ENCODE measurements at places on chromosomes 16 and 17.

GRCh38 chr16:13999071-13999894 lies 71.8 kb upstream of the MRTFB start:
- no peak for DNase-seq

GRCh38 chr16:47660540-47660939 lies 199.4 kb downstream of the PHKB start:
- DNase-seq, result no peak

GRCh38 chr17:75881678-75882454 lies 3.5 kb upstream of the TRIM47 start:
- no peak for DNase-seq

DNA sequence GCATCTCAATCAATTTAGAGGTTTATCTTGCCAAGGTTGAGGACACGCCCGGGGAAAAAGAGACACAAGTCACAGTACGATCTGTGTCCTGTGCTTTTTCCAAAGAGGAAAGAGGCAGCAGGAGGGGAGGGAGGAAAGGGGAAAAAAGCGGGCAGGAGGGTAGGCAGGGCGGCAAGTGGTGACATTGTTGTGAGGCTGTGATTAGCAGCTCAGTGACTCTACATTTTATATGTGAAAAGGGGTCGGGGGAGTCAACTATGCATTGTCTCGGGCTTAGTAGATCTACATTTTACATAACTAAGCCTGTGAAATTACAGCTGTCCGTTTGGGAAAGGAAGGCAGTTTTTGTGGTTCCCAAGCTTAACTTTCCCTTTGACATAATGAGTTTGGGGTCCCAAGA lies 22.2 kb upstream of the RIPOR1 start:
- DNase-seq, result no peak

DNA sequence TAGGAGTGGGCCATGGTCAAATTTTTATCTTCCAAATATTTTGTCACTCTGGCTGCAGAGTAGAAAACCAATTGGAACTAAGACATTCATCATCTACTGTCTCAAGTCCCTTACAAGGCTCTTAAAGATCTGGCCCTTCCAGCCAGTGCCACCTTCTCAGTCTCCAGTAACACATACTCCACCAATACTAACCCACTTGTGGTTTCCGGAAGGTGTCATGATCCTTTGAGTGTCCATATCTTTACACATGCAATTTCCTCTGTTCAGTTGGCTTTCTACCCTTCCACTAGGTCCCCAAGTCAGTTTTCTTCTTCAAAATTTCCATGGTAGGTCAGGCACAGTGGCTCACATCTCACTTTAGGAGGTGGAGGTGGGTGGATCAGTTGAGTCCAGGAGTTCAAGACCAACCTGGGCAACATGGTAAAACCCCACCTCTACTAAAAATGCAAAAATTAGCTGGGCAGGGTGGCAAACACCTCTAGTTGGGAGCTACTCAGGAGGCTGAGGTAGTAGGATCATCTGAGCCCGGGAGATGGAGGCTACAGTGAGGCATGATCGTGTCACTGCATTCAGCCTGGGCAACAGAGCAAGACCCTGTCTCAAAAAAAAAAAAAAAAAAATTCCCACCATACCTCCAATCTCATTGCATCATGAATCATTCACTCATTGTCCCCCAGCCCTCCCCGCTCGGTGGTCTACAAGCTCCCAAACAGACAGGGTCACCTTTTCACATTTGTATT lies 6.0 kb upstream of the GRB2 start:
- no peak for DNase-seq

DNA sequence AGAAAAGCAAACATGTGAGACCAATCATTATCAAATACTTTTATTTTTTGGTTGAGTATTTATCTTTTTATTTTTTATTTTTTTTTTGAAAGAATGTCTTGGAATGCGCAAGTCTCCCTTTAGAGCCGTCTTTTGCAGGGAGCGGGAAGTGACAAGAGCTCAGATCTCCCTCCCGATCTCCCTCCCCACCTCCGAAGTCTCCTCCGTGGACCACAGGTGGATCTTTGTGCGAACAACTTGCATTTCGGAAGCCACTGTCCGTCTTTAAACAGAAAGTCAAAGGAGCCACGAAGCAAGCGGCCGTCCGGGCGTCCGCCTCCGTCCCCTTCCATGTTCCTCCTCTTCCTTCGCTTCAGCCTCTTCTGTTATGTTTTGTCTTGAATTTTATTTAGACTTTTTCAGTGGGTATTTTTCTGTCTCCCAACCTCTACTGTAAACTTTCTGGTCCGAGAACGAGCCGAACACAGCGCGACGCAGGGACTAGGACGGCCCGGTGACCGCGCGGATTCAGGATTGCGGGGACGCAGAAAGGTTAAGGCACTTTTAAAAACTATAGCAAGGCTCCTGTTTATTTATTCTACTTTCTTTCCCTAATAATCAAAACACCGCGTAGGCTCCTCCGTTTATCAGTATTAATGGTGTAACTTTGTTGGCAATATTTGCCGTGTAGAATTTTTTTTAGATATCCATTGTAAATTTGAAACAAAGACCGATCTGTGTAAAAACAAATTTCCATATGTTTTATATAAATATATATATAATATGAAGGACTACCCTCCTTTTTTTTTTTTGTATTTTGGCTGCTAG lies 3.3 kb downstream of the FOXF1 start:
- no peak for DNase-seq

DNA sequence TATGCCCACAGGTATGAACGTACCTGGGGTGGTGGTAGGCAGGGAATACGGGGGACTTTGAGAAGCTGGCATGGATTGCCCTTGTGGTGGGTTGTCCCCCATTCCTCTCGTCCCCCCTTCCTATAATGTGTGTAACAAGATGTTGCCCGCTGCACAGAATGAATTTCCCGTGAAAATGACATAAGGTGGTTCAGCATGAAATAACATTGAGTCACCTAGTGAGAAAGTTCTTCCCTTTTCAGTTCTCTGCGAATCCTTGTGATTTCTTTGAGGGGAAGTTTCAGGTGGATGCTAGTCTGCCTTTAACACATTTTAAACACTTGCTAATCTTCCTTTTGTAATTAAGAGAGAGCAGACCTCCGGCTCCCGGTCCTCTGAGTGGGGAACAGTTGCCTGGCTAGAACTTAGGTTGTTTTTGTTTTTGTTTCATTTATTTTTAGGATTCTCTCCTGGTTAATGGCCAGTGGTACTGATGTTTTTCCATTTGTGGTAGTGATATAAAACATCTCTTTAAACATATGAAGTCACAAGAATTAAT lies 58.9 kb downstream of the RAP1GAP2 start:
- no peak for DNase-seq

GRCh38 chr16:78579020-78579419 lies 479.6 kb downstream of the WWOX start:
- DNase-seq, result no peak

GRCh38 chr17:29677221-29677791 lies 54.6 kb upstream of the CORO6 start:
- DNase-seq, result no peak

Data from H9 (cell line).